Epithelial cell of alveolus of lung (primary cell): ENCODE measurements at places on chromosomes 6 and 20. TPM values are rescaled to one million over a fixed set of nuclear protein-coding genes. Genes with fewer than 3 reads are reported as not detected.

The TRIM40 gene
- total RNA-seq, result not detected in 2 replicates

The MCM8 gene
- total RNA-seq, result 4.2 and 7.9 TPM in 2 replicates

The FABP7 gene
- total RNA-seq, result 0.16 TPM in 1 of 2 replicates, not detected in the other

The PI16 gene
- under 0.01 TPM in 1 of 2 replicates, not detected in the other for total RNA-seq

The SIRPD gene
- not detected in 2 replicates for total RNA-seq
